Type B pancreatic cell (in vitro differentiated cells): ENCODE measurements at places on chromosomes 3 and 15. TPM values are rescaled to one million over a fixed set of nuclear protein-coding genes. Genes with fewer than 3 reads are reported as not detected.

DNA sequence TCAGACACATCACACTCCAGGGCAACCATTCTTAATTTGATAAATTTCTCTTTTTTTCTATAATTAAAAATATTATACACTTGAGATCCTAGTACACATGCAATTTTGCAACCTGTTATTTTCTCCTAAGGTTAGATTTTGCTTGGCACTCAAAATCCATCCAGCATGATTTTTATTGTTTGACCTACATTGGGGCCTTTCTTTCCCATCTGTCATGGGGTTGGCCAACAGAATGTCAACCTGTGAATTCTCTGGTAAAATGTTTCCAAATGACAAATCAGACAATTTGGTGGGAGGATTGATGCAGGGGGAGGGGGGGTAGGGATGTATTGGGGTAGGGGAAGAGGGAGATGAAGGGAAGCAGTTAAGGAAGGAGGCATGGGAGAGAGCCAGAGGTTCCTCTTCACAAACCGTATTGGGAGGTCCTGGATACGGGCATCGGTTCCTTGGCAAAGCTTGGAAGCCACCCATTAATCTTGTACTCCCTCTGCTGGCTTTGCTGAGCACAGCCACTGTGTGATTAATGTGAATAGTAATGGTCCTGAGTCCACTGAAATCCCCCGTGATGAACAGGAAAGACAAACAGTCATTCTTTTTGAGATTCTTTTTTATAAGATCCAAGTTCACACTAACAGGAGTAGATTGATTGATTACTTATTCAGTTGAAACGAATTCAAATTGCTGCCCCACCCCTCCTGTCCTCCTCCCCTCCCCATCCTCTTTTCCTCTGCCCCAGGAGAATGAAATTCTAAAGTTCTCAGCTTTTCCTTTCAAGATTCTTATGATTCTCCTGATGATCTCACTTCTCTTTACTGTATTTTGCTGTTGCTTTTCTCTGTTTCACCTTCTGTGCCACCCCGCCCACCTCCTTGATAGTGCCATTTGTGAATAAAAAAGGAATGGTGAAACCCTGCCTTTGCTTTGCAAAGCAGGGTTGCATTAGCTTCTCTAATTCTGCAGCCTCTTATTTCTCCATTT lies 82.2 kb upstream of the SLC25A26 start:
- peaks cover 19% of the 10 kb centered on the region for H3K4me1 ChIP-seq
- no peaks in the 10 kb centered on the region for H3K27me3 ChIP-seq
- DNase-seq: no peak
- no peaks in the 10 kb centered on the region for H3K36me3 ChIP-seq
- peak overlapping the region; percentile 23 for H3K27ac ChIP-seq

Gene ACTC1
- 0.52 and 19.7 TPM in 2 replicates for total RNA-seq

DNA sequence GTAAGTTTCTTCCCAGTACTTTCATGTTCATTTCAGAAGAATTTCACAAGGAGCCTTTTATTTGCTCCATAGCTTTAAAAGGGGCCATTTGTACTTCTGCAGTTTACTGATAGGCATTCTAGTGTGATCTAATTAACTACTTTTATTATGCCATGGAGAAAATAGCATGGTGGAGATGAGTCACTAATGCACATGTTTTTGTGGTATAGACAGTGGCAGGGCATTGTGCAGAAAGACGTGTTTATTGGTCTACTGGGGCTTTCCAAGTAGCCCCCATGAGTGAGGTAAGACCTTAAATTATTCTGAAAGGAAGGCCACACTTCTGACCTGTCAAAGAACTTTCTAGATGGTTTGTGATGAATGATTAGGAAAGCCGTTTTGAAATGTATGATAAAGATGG lies 810.0 kb upstream of the NR2F2 start:
- H3K4me3 ChIP-seq: no peak overlapping the region
- DNase-seq: no peak
- H3K4me1 ChIP-seq: no peaks in the 10 kb centered on the region
- peaks cover 3% of the 10 kb centered on the region for H3K36me3 ChIP-seq

DNA sequence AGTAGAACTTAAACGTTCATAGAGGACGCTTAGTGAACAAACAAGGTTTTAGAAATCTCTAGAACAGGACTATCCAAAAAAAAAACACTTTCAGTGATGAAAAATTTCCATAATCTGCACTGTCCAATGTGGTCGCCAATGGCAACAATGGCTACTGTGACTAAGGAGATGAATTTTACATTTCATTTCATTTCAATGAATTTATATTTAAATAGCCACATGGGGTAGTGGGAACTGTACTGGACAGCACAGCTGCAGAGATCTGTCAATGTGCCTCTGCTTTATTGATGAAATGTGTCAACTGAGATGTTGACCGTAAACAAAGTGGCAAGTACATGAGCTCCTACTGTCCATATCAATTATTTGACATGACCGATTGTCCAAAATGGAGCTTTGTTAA lies 222.5 kb downstream of the MAGI1 start:
- peaks cover 27% of the 10 kb centered on the region for H3K4me1 ChIP-seq
- H3K27ac ChIP-seq: no peak overlapping the region
- no peak for DNase-seq
- H3K27me3 ChIP-seq: no peaks in the 10 kb centered on the region
- no peak overlapping the region for H3K4me3 ChIP-seq
- no peaks in the 10 kb centered on the region for H3K36me3 ChIP-seq

DNA sequence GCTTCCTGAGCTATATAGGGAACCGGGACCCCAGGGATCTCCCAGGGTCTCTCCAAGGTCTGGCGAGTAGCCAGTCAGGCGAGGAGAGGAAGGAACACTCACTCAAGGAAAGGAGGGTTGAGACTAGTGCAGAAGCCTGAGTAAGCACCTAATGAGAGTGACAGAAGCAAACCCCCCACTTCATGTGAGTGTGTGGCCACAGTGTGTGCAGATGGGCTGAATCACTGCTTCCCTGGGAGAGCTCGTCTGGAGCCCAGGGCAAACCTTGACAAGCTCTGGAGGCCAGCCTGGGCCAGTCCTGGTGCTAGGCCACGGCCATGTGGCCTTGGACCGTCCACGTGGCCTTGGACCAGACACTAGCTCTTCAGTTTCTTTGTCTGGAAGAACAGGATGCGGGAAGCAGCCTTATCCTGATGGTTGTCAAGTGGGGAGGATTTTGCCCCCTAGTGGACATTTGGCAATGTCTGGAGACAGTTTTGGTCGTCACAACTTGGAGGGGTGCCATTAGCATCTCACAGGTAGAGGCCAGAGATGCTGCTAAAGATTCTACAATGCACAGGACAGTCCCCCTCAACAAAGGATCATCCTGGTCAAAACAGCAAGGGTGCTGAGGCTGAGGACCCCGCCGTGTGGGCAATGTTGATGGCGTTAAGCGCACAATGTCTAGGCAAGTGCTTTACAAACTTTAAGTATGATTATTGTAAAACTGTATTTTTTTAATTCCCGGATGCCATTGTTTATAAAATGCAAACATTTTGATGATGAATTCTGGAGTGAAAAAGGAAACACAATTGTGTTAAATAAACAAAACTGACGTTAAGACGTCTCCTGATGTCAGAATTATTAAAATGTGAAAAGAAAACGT lies 34.8 kb upstream of the CTSH start:
- DNase-seq: no peak
- no peak overlapping the region for H3K4me3 ChIP-seq
- no peaks in the 10 kb centered on the region for H3K36me3 ChIP-seq
- H3K4me1 ChIP-seq: no peaks in the 10 kb centered on the region
- peak overlapping the region; percentile 23 for H3K27ac ChIP-seq
- H3K27me3 ChIP-seq: peaks cover 3% of the 10 kb centered on the region

- DNase-seq: no peak
- no peak overlapping the region for H3K27ac ChIP-seq
- H3K36me3 ChIP-seq: peaks cover 30% of the 10 kb centered on the region
- no peak overlapping the region for H3K4me3 ChIP-seq
- peaks cover 5% of the 10 kb centered on the region for H3K4me1 ChIP-seq
- H3K27me3 ChIP-seq: no peaks in the 10 kb centered on the region
These were observed 8.8 kb downstream of the NUSAP1 start for GRCh38 chr15:41341519-41341918.

DNA sequence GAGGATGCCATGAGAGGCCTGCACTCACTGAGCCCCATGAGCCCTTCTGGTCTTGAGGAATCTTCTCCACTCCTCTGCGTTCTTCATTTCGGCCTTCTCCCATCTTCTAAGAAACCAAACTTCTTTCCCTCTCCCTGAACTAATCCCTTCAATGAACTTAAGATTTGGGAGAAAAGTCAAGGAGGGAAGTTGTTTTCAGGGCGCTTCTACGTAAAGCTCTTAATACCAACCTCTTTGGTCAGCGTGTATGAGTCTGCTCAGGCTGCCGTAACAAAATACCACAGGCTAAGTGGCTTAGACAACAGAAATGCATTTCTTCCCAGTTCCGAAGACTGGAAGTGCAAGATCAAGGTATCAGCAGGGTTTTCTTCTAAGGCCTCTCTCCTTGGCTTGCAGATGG lies 13.8 kb upstream of the PSMD6 start:
- peaks cover 10% of the 10 kb centered on the region for H3K4me1 ChIP-seq
- H3K27me3 ChIP-seq: peaks cover 8% of the 10 kb centered on the region
- peaks cover 4% of the 10 kb centered on the region for H3K36me3 ChIP-seq
- H3K27ac ChIP-seq: no peak overlapping the region

DNA sequence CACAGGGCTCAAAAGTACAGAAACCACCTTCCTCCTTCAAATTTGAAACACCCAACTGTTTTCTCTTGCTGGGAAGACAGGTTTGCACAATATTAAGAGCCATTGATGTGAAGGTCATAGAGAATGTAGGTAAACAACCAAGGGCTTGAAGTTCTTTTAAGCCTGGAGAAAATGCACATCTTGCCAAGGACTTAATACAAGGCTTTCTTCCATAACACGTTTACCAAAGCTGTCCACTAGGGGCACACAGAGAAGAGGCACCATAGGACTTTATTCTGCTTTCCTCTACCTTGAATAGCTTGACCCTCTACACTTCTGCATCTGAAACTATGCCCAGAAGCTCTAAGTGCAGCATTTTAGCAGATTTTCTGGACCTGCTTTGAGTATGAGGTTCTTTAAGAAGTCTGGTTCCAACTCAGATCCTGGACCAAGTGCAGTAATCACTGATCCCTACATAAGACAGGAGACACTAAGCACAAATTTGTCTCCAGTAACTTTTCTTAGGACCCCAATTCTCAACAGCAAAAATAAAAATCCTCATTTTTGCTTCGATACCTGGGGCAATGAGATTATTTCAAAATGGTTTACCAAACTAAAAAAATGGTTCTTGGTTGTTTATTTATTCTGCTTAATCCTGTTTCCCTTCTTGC lies 138.0 kb downstream of the FBN1 start:
- no peak overlapping the region for H3K4me3 ChIP-seq
- H3K36me3 ChIP-seq: no peaks in the 10 kb centered on the region
- no peak for DNase-seq
- no peaks in the 10 kb centered on the region for H3K27me3 ChIP-seq
- no peak overlapping the region for H3K27ac ChIP-seq

Gene DNAH12
- 0.29 and 0.87 TPM in 2 replicates for total RNA-seq

DNA sequence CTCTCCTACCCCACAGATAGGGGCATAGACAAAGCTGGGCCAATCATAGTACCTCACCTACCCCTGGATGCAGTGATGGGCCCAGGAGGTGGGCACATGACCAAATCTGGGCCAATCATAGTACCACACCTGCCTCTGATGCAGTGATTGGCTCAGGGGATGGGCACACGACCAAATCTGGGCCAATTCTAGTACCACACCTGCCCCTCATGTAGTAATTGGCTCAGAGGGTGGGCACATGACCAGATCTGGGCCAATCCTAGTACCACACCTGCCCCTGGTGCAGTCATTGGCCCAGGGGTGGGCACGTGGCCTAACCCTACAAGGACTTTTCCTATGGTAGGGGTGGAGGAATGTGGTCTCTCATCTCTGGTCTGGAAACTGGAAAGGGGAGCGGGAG lies 56.9 kb upstream of the MEF2A start:
- H3K4me3 ChIP-seq: no peak overlapping the region
- H3K27ac ChIP-seq: no peak overlapping the region
- peaks cover 10% of the 10 kb centered on the region for H3K4me1 ChIP-seq

- no peaks in the 10 kb centered on the region for H3K27me3 ChIP-seq
- DNase-seq: no peak
- peaks cover 18% of the 10 kb centered on the region for H3K36me3 ChIP-seq
- H3K4me1 ChIP-seq: peaks cover 40% of the 10 kb centered on the region
- H3K27ac ChIP-seq: peak overlapping the region; percentile 99
These were observed 78.1 kb upstream of the LMOD3 start for GRCh38 chr3:69200384-69201068.

Gene LRRC2
- 0.31 TPM in 2 replicates for total RNA-seq

DNA sequence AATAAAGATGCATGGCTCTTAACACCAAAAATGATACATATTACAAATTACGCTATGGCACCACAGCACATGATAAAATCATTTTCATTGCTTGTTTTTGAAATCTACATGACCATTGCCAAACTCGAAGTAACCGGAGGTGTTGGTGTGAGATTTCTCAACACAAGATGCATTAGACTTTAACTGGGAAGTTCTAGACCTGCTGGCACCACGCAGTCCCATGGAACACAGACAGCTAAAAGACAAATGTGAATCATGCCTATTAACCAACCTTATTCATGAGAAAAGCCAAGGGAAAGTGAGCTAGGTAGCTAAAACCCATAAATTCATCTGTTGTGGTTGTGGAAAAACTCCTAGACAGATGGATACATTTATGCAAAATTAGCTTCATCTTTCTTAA lies 595.4 kb downstream of the FOXP1 start:
- peaks cover 38% of the 10 kb centered on the region for H3K4me1 ChIP-seq
- no peak for DNase-seq
- H3K27ac ChIP-seq: no peak overlapping the region
- H3K4me3 ChIP-seq: no peak overlapping the region

DNA sequence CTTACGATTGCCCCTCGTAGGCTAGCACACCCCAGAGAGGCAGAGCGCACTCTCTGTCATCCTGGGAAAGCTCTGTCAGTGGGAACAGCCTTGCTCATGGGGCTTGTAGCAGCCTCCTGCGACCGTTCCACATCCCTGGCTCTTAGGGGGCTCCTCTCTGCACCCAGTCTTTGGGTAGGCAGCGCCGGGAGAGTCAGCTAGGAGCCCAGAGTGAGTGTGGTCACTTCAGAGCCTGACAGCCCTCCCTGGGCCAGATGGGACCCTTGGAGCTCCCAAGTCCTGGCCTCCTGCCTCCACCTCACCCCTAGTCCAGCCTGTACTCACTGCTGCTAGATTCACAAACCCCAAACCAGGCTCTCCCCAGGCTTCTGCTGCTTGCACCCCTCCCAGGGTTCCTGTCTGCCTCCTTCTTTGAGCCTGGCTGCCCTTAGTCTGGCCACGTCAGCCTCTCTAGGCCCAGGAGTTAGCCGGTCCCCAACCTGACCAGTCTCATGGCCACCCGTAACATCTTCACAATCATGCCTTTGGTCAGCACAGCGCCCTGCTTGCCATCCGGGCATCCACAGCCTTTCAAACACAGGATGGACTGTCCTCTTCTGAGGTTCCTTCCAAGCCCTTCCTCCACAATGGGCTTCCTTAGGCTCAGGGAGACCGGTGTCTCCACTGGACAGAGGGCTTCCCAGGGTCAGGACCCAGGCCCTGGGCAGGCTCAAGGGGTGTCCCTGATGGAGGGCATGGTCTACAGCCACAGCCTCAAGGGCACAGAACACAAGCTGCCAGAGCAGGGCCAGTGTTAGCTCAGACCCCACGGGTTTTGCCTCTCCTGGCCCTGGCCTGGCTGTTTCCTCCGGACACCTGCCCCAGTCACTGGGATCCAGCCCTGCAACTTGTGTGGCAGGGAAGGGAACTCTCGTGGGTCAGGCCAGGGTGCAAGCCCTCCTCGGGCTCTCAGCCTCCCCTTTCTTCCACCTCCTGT lies 4.6 kb downstream of the ACSBG1 start:
- H3K4me1 ChIP-seq: peaks cover 2% of the 10 kb centered on the region
- DNase-seq: no peak
- H3K36me3 ChIP-seq: no peaks in the 10 kb centered on the region
- no peak overlapping the region for H3K4me3 ChIP-seq
- no peak overlapping the region for H3K27ac ChIP-seq
